PC-3 (cell line): ENCODE measurements at places on chromosomes 5 and 9.

- H3K27ac ChIP-seq = no peak overlapping the region
- H3K4me1 ChIP-seq = no peaks in the 10 kb centered on the region
- H3K36me3 ChIP-seq = peaks cover 8% of the 10 kb centered on the region; the same call in 1 of the 2 replicates
- H3K27me3 ChIP-seq = no peaks in the 10 kb centered on the region
Measured at GRCh38 chr5:72291601-72292000, 28.4 kb downstream of the MRPS27 start.

- peaks cover 53% of the 10 kb centered on the region for H3K4me1 ChIP-seq
- no peak overlapping the region for H3K4me3 ChIP-seq
- H3K27me3 ChIP-seq = no peaks in the 10 kb centered on the region
- peak overlapping the region; percentile 87 for H3K27ac ChIP-seq
- H3K36me3 ChIP-seq = no peaks in the 10 kb centered on the region
- DNase-seq = peak; percentile 62
Measured at GRCh38 chr9:98248737-98249474, 6.5 kb downstream of the TBC1D2 start.

DNA sequence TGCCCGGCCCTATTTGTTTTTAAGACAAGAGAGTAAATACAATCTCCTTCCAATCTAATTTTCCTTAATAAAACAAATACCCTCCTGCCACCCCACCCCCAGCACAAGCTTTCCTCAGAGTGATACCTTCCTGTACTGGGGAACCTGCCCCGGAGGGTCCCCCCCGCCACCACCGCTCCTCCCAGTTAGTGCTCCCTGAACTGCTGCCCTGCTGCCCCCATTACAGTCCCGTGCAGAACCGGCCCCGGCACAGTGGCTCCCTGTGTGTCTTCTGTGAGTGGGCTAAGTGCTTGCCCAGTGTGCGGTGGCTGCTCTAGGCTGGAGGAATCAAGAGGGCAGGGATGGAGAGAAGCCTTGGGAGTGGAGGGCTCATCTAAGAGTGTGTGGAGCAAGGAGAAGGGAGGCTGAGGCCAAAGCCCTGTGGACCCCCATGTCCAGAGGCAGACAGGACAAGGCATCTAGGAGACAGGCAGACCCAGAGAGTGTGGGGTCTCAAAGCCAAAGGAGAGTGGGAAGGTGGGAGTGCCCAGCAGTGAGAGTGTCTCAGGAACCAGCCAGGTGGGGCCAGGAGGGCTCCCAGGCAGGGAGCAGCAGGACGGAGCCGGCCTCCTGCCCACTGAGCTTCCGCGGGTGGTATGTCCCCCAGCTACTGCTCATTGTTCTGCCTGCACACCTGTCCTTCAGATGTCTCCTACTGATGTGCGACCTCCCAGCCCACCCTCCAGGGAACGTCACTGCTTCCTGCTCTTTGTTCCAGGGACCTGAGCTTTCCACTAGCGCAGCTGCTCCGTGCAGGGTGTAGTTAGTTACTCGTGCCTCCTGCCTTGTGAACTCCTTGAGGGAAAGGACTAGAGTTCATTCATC is 129.0 kb downstream of the DAB2IP start:
- H3K27ac ChIP-seq = no peak overlapping the region
- no peaks in the 10 kb centered on the region for H3K36me3 ChIP-seq
- no peak for DNase-seq
- no peak overlapping the region for H3K4me3 ChIP-seq
- no peaks in the 10 kb centered on the region for H3K4me1 ChIP-seq

- H3K4me1 ChIP-seq = no peaks in the 10 kb centered on the region
- H3K36me3 ChIP-seq = no peaks in the 10 kb centered on the region
- no peaks in the 10 kb centered on the region for H3K27me3 ChIP-seq
- DNase-seq = no peak
- no peak overlapping the region for H3K27ac ChIP-seq
Measured at GRCh38 chr5:154249826-154250225, 59.3 kb downstream of the GALNT10 start.

- no peaks in the 10 kb centered on the region for H3K4me1 ChIP-seq
- no peak for DNase-seq
- peaks cover 75% of the 10 kb centered on the region for H3K36me3 ChIP-seq
- H3K27me3 ChIP-seq = no peaks in the 10 kb centered on the region
- H3K4me3 ChIP-seq = no peak overlapping the region
- H3K27ac ChIP-seq = no peak overlapping the region
Measured at GRCh38 chr5:151805414-151806223, 33.9 kb downstream of the G3BP1 start.

DNA sequence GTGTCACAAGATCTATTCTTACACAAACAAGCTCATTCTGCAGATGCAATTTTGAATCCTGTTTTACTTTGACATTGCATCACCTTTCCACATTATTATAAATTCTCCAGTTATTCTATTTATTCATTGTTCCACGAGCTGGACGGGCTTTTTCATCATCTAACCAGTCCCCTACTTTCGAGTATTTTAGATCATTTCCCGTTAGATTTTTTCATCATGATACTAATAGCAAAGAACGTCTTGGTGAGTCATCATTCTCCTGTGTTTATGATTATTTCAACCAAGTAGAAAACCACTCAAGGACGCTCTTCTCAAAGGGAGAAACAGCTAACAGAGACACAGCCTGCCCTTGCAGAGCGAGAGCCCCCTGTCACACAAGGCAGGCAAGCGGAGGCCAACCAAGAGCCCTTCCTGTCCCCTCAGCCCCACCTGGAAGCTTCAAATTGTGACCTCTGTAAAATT is 15.1 kb downstream of the BBLN start:
- no peak overlapping the region for H3K4me3 ChIP-seq
- H3K27ac ChIP-seq = no peak overlapping the region
- H3K36me3 ChIP-seq = no peaks in the 10 kb centered on the region; the same call in 1 of the 2 replicates

- no peak overlapping the region for H3K4me3 ChIP-seq
- peaks cover 18% of the 10 kb centered on the region for H3K4me1 ChIP-seq
- DNase-seq = peak; percentile 100
- H3K36me3 ChIP-seq = no peaks in the 10 kb centered on the region
Measured at GRCh38 chr5:21774801-21775200, 1078.3 kb downstream of the CDH12 start.

GRCh38 chr5:146753641-146754040 is 124.9 kb downstream of the PPP2R2B start:
- H3K4me1 ChIP-seq = peaks cover 11% of the 10 kb centered on the region
- no peak overlapping the region for H3K4me3 ChIP-seq
- H3K27ac ChIP-seq = no peak overlapping the region
